ENCODE measurements at places on chromosomes 1 and 21. TPM values are rescaled to one million over a fixed set of nuclear protein-coding genes. Genes with fewer than 3 reads are reported as not detected.

DNA sequence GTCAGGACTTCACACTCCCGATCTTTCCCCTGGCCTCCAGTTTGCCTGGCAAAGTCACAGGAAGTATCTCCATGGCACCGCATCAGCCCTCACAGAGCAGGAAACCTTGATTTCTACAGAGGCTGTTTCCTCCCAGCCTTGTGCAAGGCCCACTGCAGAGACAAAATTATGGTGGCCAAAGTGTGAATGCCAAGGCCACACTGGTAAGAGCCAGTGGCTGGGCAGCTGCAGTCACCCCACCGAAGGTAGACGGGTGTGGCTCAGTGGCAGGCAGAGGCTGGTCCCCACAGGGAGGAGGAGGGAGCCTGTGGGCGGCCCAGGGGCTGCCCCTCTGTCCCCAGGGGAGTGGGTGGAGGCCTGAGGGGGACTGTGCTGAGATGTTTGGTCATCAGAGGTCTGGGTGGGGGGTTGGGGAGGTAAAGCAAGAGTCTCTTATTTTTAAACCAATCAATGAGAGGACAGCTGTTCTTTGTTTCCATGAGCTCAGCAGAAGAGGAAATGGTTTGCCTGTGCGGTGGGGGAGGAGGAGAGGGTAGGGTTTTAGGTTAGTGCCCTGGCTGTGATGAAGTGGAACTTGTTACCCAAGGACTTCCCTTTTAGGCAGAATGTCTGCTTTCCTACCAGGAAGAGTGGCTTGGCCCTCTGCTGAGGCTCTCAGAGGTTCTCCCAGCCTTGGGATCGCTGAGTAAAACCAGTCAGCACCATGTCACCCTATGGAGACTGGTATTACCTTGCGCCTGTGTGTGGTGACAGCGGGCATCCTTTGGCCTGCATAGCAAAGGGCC, 18.0 kb upstream of the BTG2 start:
- DNase-seq: no peak

- peak; percentile 47 for DNase-seq
These were observed 93.2 kb downstream of the CTH start for GRCh38 chr1:70504176-70504820.

DNA sequence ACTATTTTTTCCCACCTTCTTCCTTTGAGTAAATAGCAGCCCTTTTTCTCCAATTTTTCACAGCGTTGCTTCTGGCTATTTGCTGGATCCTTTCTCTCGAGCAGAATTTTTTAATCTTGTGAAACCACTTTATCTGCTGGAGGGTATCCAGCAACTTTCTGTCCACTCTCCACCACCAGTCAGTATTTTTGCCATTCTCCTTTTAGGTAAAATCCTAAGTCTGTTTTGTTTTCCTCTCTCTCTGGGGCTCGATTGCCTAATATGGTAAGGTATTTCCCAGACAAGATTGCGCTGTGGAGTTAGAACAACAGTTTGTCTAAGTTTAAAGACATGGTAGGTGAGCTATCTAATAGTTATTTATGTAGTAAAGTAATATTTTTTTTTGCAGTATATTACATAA, 156.9 kb downstream of the PPP1R12B start:
- DNase-seq: peak; percentile 0

DNA sequence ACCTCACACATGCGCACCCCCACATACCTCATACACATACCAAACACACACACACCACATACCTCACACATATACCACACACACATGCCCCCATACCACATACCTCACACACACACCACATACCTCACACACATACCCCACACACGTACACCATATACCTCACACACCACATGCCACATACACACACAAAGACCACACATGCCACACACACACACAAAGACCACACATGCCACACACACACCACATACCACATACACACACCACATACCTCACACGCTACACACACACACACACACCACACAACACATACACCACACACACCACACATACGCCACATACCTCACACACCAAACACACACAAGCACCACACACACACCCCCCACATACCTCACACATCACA, 30.0 kb downstream of the HIVEP3 start:
- no peak for DNase-seq

FBLIM1 gene
- 89.8 TPM for polyA plus RNA-seq

DNA sequence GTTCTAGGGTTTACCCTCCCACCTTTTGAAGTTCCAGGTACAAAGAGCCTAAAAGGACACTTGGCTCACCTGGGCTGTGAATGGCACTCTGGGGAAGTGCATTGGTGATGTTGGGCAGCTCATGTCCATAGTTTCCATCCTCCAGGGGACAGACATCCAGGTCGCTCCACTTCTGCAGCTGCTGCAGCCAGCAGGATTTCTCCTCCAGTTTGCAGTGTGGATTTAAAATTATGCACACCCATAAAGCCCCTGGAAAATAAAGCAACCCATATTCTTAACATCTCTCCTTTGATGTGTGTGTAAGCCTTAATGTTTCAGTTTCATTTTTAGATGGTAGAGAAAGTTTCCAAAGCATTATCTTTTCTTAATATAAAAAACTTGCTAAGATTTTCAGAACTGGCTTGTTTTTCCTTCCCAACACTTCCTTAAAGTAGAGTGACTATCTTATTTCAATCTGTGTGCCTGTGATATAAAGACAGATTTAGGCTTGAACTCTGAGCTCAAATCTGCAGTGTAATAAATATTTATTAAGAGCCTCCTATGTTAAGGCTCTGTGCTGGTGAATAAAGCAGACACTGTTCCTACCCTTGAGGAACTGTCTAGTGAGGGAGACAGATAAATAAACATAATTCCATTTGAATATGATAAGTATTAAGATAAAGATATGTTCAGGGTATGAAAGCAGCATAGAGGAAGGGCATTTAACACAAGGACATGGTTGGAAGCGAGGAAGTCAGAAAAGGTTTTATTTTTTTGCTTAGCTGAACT, 39.1 kb downstream of the UROD start:
- no peak for DNase-seq

GRCh38 chr1:228463559-228464455, 23.4 kb upstream of the RNF187 start:
- DNase-seq: peak; percentile 74

GRCh38 chr1:112878321-112878720, 77.7 kb downstream of the SLC16A1 start:
- no peak for DNase-seq

GRCh38 chr1:187665483-187665882, 836.7 kb downstream of the PLA2G4A start:
- no peak for DNase-seq

HSPB7 gene
- 0.05 TPM for polyA plus RNA-seq

DNA sequence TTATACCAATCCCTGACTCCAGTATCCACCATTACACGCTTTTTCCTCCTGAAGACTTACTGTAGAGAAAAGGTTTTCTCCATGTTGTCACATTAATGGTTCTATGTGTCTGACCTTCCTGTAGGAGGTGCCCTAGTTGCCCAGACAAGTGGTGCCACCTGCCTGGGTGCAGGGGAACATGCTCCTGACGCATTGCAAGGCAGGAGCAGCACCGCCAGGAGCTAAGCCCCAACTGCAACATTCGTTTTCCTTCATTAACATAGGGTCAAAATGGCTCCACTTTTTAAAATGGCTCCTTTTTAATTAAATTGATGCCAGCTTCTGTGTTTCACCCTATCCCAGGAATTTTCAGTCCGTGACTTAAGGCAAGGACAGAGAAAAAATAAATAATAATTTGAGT, 220.1 kb upstream of the SAMSN1 start:
- peak; percentile 0 for DNase-seq

GRCh38 chr1:19606817-19607642, 37.1 kb upstream of the NBL1 start:
- DNase-seq: no peak
